ENCODE measurements at places on chromosomes 16 and 17.
A peak's percentile ranks its signal among the peaks of the same experiment; 100 is the strongest.

- no peak for DNase-seq
These were observed 351.9 kb downstream of the SEC14L1 start for GRCh38 chr17:77492446-77493237.

GRCh38 chr17:80755650-80756405, 211.2 kb downstream of the RPTOR start:
- no peak for DNase-seq

- no peak for DNase-seq
These were observed 41.7 kb upstream of the JPH3 start for GRCh38 chr16:87560428-87561199.

DNA sequence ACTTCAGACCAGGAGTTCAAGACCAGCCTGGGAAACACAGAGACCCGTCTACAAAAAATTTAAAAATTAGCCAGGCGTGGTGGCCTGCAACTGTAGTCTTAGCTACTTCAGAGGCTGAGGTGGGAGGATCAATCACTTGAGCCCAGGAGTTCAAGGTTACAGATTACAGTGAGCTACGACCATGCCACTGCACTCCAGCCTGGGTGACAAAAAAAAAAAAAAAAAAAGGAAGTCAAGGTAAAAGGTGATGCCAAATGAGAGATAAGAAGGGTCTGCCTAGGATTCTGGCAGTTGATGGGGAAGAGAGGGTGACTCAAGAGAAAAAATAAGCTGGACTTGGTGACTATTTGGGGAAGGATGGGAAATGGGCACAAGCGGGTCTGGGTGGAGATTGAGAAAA, 32.5 kb downstream of the MYO18A start:
- no peak for DNase-seq

- no peak for DNase-seq
These were observed 67.8 kb downstream of the ANKRD11 start for GRCh38 chr16:89422527-89422904.

DNA sequence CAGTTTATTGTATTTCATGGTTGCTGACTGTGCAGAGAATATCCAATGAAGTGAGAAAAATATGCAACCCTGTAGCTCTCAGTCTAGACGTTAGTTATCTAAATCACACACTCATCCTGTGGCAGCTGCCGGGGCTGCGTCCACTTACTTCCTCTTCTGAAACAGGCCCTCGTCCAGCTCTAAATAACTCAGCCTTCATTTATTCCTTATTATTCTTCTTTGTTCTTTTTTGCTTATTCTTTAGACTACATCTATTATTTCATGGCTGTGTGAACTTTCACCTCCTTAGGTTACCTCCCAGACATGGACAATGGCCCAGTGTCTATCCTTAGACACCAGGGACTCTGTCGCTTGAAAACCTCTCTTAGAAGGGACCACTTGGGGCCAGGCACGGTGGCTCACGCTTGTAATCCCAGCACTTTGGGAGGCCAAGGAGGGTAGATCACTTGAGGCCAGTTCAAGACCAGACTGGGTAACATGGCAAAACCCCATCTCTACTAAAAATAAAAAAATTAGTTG, 3.4 kb upstream of the THUMPD1 start:
- no peak for DNase-seq

DNA sequence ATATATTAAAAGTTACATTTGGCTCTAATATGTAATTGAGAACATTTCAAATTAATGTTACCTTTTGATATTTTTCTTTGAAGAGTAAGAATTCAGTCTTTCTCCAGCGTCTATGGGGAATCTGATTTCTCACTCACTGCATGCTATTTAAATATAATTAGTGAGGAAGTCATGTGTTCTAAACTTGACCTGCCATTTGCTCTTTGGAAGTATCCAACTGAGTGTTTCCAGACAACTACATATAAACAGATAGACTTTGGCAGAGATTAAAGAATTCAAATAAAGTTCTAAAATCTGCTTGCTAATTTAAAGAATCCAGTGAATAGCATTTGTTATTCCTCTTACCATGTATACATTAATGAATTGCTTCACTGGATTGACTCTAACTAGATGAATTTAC, 23.5 kb downstream of the OMG start:
- DNase-seq, result no peak

- DNase-seq, result no peak
These were observed 15.9 kb upstream of the TBX2 start for GRCh38 chr17:61383689-61384201.

DNA sequence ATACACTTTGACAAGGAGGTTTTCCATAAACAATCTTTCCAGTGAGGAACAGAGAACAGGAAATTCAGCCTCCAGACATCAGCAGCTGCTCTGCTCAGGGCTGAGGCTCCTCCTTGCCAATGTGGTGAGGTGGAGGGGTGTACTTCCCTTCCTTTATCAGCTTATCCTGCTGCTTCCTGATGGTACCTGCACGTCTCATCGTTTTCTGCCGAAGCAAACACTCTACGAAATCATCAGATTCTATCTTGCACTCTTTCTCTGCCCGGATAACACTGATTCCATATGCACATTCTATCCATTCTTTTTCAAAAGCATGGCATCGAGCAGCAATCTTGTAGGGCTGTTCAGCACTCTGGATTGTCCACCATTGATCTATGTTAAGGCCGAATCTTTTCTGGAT, 15.4 kb upstream of the SEZ6 start:
- no peak for DNase-seq

- no peak for DNase-seq
These were observed 20.2 kb upstream of the ENDOV start for GRCh38 chr17:80394629-80395216.

DNA sequence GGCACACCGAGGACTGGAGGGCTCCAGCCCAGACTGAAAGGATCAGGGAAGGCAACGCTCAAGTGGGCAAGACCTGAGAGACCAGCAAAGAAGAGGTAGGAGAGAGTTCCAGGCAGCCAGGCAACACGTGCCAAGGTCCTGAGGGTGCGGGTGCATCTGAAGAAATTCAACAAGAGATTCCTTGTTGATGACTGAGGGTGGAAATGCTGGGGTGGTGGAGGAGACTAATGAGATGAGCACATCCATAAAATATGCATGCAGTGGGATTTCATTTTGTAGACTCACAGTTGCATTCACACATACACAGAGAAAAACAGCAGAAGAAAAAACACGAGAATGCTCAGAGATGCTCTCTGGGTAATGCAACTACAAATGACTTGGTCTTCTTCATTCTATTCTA, 154.8 kb upstream of the FOXF1 start:
- no peak for DNase-seq

DNA sequence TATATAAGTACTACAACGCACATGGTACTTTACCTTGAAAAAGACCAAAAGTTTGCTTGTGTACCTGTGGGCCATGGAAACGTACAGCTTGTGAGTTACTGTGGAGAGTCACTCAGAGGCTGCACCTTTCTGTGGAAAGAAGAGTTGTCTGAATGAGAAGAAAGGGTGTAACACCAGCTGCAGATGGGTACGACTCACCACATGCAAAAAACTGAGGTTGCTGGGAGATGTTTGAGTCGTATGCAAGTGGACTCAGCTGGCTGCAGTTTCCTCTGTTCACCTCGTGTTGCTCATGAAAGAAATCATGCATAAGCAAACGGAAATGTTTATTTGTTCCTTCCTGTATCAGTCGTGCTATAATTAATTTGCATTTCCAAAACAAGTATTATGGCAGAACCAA, 22.4 kb upstream of the DYNLRB2 start:
- DNase-seq, result peak; percentile 7

DNA sequence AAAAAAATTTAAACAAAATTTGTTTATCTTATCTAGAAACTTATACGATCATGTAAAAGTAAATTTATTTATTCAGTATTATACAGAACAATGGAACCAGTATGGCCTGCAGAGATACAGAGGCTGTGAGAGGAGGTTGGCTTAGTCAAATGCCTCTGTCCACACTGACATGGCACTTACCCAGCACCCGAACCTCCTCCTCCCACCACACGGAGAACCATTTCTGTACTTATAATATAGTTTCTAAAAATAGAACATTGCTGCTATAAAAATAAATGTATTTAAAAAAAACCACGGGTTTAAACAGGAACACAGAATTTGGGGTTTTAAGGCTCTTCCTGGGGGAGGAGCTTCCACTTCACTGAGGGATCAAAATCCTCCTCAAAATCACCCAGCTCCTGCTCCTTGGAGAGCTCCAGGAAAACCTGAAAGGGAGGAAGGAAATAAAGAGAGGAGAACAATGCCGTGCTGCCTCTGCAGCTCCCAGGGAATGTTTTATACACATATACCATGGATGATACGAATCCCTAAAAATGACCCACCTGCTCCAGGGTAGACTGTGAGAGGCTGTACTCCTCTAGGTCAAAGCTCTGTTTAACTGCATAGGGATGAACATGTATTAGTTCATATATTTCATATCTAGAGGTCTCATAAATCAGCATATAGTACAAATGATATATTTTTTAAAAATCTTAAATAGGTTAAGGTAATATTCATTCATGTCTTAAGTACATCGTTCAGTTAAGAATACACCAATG, 87.3 kb downstream of the ABCA8 start:
- DNase-seq, result no peak

DNA sequence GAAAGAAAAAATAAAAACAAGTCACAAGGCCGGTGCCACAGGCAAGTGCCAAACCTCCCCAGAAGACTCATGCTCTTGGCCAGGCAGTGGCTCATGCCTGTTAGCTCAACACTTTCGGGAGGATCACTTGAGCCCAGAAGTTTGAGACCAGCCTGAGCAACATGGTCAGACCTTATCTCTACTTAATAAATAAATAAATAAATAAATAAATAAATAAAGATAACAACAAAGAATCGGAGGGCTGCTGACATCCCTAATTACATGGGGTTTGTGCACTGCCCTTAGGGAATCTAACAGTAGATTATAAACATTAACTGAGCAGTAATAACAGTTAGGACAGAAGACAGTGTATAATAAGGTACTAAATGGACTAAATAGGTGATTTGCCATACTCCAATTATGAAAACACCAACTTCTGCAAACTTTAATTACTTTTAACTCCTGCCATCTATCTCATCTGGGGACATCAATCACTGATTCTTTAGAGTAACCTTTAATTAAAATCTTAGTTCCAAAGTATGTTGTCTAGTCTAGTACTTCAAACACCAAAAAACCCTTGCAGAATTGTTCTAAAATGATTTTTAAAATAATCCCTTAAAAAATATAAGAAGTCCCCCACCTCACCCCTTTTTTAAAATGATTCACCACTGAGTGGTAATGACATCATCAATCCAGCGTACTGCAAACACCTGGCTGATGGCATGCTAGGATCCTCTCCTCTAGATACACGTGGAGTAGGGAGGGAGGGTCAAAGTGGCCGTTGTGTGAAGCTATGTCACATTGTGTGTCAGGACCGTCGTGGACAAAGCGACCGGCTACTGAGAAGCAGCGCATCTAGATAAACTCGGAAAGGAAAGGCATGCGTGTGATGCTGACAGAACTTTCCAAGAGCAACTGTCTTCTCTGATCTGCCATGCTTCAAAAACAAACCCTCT, 28.5 kb downstream of the CYTH1 start:
- DNase-seq, result no peak

GRCh38 chr16:23754594-23755483, at the start of gene CHP2:
Gene CHP2 (plus strand): TSS chr16:23755026. CDS start chr16:23755050, 24 bp downstream.
- DNase-seq, result no peak

- no peak for DNase-seq
These were observed 31.0 kb downstream of the FTO start for GRCh38 chr16:53734908-53735307.

GRCh38 chr17:75488693-75489510, 26.4 kb downstream of the CASKIN2 start:
- DNase-seq, result no peak

DNA sequence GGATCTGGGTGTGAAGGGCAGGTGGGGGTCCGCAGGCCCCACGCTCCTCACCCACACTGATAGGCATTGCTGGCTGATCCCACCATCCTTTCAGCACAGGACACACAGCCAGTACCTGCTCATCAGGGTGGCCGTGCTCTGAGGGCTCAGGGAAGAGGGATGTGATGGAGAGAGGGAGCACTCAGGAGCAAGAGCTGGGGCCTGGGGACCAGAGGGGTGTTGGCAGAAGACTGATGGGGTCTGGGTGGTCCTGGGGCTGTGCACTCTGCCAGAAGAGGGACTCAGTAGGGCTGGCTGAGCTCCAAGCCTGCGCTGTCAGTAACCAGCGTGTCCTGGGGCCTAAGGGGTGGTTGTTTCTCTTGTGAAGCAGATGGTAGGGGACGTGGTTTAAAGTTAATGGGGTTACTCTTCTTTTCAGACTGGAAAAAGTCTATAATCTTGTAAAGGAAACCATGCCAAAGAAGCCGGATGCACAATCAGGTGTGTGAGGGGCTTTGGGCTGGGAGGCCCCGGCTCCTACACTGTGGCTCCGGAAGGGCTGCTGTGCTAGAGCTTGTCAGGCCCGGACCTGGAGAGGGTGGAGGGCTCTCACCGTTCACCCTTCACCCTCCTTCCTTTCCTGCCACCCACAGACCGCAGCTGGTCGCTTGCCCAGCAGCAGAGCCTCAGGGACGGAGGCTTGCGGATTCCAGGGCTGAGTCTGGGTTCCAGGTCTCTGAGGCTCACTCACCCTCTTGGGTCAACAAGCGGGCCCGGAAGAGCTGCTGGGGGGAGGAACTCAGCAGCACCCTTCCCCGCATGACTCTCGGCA, 27.8 kb downstream of the POLR3E start:
- no peak for DNase-seq

DNA sequence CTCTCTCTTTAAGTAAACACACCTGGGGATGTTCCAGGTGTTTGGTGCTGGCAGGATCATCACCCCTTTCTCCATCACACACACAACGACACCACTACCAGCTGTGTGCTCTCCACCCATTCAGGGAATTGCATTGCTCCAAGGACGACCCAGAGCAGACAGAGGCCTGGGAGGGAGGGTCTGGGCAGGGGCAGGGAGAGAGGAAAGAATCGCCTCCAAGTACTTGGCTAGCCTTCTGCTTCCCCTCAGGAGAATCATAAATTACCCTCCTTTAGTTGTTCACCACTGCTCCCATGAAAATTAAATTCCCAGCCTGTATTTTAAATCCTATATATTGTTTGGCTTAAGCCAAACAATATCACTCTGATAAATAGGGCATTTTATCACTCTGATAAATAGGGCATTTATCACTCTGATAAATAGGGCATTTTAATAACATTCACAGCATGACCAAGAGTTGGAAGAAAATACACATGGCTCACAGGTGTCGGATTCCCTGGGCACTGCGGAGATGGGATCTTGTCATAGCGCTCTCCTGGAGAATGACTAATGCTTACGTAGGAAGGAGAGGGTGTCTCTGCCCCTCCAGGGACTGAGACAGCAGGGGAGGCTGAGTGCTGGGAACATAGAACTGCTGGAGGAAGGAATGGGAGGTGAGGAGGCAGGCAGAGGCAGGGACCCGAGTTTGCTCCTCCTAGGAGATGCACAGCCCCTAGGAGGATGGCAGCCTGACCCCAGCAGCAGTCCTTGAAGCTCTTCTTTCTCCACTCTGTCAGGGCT, 673.6 kb downstream of the HS3ST4 start:
- DNase-seq, result no peak

GRCh38 chr17:34257299-34257985, 2.4 kb downstream of the CCL2 start:
- no peak for DNase-seq

Measured in effector memory CD8-positive, alpha-beta T cell (primary cell).